Upper lobe of right lung (tissue), 1 donor: ENCODE measurements at places on chromosomes 3 and 15. TPM values are rescaled to one million over a fixed set of nuclear protein-coding genes. Genes with fewer than 3 reads are reported as not detected.

CFAP100 gene
- total RNA-seq, result not detected

GRCh38 chr15:79635149-79635771, 203.1 kb downstream of the MINAR1 start:
- peaks cover 6% of the 10 kb centered on the region for H3K27me3 ChIP-seq
- H3K4me3 ChIP-seq, result no peak overlapping the region
- DNase-seq, result no peak
- H3K27ac ChIP-seq, result no peak overlapping the region
- no peaks in the 10 kb centered on the region for H3K36me3 ChIP-seq
- H3K4me1 ChIP-seq, result no peaks in the 10 kb centered on the region

DNA sequence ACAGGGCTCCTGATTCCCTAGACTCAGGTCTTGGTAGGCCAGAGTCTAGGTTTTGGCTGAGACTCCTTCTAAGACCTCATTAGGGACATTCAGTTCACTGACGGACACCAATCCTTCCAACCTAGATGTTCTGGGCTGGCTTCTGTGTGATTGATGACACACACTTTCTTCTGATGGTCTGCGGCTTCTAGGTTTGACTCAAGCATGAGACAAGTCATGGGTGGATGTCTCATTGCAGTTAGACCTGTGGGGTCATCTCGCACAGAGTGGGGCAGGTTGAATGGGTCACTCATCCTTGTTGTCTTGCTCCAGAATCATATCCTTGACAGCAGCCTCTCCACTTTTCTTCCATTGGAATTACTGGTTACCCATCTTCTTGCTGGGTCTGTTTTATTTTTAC, 35.8 kb downstream of the ARNT2 start:
- no peak for DNase-seq
- no peaks in the 10 kb centered on the region for H3K36me3 ChIP-seq
- H3K27me3 ChIP-seq, result no peaks in the 10 kb centered on the region

DNA sequence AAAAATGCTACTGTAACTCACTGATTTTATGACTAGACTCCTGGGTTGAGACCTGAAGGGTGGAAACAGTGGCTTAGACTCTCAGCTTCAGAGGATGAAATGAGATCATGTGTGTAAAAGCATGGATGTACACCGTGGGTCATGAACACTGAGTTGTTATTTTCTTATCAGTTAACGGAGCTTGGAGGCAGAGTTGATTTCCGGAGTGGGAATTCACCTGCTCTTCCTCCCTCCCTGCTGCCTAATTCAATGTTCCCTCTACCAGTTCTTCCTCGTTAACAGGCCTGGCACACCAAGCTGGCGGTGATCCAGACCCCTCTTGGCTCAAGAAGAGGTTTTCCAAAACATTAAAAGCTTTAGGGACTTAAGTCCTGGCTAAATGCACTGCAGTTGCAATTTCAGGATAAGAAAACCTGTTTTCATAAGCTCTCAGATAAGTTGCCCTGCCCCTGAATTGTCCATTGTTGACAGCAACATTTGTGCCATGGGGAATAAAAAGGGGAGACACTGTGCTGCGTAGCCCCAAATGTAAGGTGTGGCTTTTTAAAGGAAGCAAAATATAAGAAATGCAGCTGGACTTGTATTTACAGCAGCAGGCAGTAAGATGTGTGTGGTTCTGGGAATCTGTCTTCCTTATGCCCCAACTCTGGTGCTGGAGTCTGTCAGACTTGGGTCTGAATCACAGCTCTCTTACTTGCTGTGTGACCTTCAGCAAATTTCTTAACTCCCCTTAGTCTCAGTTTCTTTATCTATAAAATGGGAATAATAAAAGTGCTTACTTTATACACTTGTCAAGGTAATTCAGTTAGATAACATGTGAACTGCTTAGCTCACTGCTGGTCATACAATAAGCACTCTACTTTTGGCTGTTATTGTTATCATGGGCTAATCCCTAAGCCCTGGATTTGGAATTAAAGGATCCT, 9.9 kb downstream of the PDIA5 start:
- peaks cover 35% of the 10 kb centered on the region for H3K4me1 ChIP-seq
- no peaks in the 10 kb centered on the region for H3K36me3 ChIP-seq
- peak; percentile 72 for DNase-seq
- H3K27me3 ChIP-seq, result no peaks in the 10 kb centered on the region
- H3K27ac ChIP-seq, result no peak overlapping the region

FBXW12 gene
- not detected for total RNA-seq

GRCh38 chr15:67922106-67922675, 82.3 kb upstream of the RNU6-1 start:
- H3K4me1 ChIP-seq, result peaks cover 6% of the 10 kb centered on the region
- no peak for DNase-seq
- H3K27ac ChIP-seq, result no peak overlapping the region

GRCh38 chr3:129699199-129699598, 92.7 kb upstream of the PLXND1 start:
- H3K4me3 ChIP-seq, result no peak overlapping the region
- H3K27ac ChIP-seq, result no peak overlapping the region
- H3K36me3 ChIP-seq, result no peaks in the 10 kb centered on the region
- DNase-seq, result no peak
- H3K27me3 ChIP-seq, result no peaks in the 10 kb centered on the region

GRCh38 chr15:56919031-56919608, 676 bp downstream of the TCF12 start:
- peak overlapping the region; percentile 93 for H3K27ac ChIP-seq
- H3K27me3 ChIP-seq, result no peaks in the 10 kb centered on the region
- H3K4me1 ChIP-seq, result peaks cover 32% of the 10 kb centered on the region
- peak overlapping the region; percentile 86 for H3K4me3 ChIP-seq

GABRR3 gene
- not detected for total RNA-seq

FAM81A gene
- total RNA-seq, result 1.3 TPM

ZNF620 gene
- 7.0 TPM for total RNA-seq

GRCh38 chr3:66712210-66712609, 211.4 kb upstream of the LRIG1 start:
- H3K36me3 ChIP-seq, result no peaks in the 10 kb centered on the region
- H3K4me3 ChIP-seq, result no peak overlapping the region
- H3K27me3 ChIP-seq, result no peaks in the 10 kb centered on the region
- DNase-seq, result no peak
- no peaks in the 10 kb centered on the region for H3K4me1 ChIP-seq
- H3K27ac ChIP-seq, result no peak overlapping the region

SLCO2A1 gene
- total RNA-seq, result 234 TPM

DNA sequence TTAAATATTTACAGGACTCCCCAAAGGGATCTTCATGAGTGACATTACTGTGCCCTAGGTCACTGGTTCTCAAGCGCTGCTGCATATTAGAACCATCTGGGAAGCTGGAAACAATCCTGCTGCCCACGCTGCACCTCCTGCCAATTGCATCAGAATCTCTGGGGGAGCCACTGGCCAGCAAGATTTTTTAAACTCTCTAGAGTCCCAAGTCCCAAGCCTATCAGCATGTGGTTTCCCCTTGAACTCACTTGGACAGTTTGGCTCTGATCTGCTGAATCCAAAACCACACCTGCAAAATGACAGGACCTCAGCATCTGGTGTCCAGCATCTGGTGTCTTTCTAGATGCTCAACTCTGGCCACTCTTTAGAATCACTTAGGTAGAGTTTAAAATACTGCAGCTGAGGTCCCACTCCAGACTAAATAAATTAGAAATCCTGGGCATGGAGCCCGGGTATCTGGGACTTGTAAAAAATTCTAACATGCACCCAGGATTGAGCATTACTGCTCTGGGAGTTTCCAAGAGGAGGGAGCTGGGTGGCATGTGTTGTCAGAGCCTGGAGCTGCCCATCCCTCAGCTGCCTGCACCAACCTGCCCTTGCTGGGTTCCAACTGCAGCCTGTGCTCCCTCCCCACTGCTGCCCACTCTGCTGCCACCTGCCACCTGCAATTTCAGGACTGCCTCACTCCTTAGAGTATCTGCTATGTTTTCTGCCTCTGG, 311.3 kb downstream of the SLC9A9 start:
- DNase-seq, result no peak
- no peaks in the 10 kb centered on the region for H3K4me1 ChIP-seq
- no peaks in the 10 kb centered on the region for H3K36me3 ChIP-seq
- no peak overlapping the region for H3K4me3 ChIP-seq

GRCh38 chr15:62107571-62108121, 40.9 kb downstream of the C2CD4A start:
- DNase-seq, result no peak
- H3K36me3 ChIP-seq, result no peaks in the 10 kb centered on the region
- H3K27ac ChIP-seq, result no peak overlapping the region
- H3K27me3 ChIP-seq, result no peaks in the 10 kb centered on the region
- H3K4me3 ChIP-seq, result no peak overlapping the region

ACTRT3 gene
- total RNA-seq, result 1.2 TPM

SEMA6D gene
- 8.0 TPM for total RNA-seq

DNA sequence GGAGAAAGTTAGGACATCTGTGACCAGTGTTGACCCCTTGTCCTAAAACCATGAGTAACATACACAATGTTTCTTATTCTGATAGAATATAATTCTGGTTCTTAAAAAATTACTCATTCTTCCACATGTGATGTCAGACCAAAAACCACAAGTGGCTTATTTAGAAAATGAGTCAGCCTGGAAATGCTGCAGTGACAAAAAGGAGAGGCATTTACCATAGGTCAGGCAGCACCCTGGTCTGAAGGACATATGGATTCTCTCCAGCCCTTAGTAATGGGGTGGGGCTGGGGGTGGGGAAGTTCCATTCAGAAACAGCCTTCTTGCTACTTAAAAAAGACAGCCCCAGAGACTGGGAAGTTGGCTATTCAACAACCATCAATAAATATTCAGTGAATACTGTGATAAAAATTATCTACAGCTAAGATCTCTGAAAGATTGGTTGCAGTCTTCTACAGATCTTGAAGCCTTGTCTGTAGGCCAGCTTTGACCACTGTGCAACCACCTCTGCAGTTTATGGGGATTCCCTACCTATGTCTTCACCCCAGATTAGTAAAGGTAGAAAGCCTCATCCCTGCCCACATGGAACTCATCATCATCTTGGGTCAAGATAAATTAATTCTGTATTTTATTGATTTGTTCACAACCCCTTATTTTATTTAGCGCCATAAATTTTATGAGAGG, 34.9 kb upstream of the TIMP4 start:
- H3K4me1 ChIP-seq, result peaks cover 8% of the 10 kb centered on the region
- H3K36me3 ChIP-seq, result no peaks in the 10 kb centered on the region
- no peak overlapping the region for H3K4me3 ChIP-seq
- H3K27ac ChIP-seq, result peak overlapping the region; percentile 32
- no peaks in the 10 kb centered on the region for H3K27me3 ChIP-seq
- no peak for DNase-seq

DNA sequence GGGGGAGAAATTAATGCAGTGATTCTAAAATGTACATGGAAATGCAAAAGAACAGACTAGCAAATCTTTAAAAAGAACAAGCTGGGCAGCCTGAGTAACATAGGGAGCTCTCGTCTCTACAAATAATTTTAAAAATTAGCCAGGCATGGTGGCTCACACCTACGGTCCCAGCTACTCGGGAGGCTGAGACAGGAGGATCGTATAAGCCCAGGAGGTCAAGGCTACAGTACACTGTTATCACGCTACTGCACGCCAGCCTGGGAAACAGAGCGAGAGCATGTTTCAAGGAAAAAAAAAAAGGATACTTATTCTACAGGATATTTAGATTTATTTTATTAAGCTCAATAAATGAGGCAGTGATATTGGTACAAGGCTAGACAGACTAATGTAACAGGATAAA, 40.9 kb downstream of the STAG1 start:
- H3K4me1 ChIP-seq, result no peaks in the 10 kb centered on the region
- H3K4me3 ChIP-seq, result no peak overlapping the region
- DNase-seq, result no peak
- no peaks in the 10 kb centered on the region for H3K27me3 ChIP-seq
- no peaks in the 10 kb centered on the region for H3K36me3 ChIP-seq

- no peak for DNase-seq
- H3K27ac ChIP-seq, result peak overlapping the region; percentile 38
- H3K27me3 ChIP-seq, result no peaks in the 10 kb centered on the region
- H3K4me1 ChIP-seq, result peaks cover 20% of the 10 kb centered on the region
These were observed 40.5 kb upstream of the B3GNT5 start for GRCh38 chr3:183212565-183212964.

DNA sequence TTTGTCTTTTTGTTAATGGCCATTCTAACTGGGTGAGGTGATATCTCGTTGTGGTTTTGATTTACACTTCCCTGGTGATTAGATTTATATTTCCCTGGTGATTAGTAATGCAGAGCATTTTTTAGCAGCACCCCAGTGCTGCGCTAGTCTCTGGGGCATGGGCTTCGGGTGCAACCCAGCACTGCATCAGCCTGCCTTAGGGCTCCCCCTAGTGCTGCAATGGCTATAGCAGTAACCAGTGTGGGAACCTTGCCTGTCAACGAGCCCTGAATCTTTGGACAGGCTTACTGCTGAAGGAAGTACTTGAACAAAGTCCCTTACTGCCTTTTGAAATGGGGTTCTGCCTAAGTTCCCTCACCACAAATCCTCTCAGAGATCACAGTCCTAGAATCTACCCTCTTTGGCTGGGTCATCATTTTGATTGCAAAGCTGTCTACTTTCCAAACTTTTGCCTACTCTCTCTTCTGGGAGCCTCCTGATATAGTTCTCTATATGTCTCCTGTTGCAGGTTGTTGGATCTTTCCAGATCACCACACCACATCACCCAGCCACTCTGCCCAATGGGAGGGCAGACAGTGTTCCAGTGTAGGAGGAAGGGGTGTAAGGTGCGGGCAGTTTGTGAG, 79.2 kb upstream of the CCNL1 start:
- H3K27ac ChIP-seq, result peak overlapping the region; percentile 27
- peak; percentile 84 for DNase-seq
- H3K36me3 ChIP-seq, result no peaks in the 10 kb centered on the region
- no peaks in the 10 kb centered on the region for H3K4me1 ChIP-seq

SLC27A2 gene
- total RNA-seq, result 0.96 TPM
